ENCODE measurements at places on chromosomes 3 and 15.

DNA sequence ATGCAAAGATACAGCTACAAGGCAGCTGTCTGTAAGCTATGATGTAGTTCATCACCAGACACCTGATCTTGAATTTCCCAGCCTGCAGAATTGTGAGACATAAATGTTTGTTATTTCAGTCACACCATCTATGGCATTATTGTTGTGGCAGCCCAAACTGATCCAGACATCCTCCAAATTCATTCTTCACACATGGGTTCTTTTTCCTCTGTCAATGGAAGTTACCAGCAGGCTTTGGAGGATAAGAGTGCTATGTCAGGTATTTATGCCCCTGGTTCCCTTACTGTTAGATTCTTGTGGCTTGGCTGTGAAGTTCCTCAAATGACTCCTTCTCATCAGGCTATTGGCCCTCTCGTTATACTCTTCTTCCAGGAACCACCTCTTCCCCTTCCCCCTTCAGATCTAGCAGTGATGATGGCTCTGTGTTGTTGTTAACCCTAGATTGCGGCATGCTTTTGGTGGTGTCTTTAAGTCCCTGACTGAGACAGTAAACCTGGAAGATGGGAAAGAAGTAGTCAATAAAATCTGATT is 91.0 kb upstream of the CHMP2B start:
- DNase-seq: no peak

DNA sequence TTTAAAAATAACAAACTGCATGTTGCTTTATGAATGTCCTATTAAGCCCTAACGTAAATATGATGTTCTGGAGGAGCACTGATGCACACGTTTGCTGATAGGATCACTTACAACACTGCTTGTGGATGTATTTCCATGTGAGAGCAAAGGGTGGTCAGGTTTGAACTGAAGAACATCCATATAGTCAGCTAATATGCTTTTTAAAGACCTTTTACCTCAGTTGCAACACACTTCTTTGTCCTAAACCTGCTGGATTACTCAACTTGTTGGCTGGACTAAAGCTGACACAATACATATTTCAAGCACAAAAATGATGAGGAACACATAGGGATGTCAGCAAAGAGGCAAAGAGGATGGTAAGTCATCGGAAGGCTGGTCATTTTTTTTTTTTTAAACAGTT is 186.6 kb downstream of the TIGIT start:
- DNase-seq: no peak

DNA sequence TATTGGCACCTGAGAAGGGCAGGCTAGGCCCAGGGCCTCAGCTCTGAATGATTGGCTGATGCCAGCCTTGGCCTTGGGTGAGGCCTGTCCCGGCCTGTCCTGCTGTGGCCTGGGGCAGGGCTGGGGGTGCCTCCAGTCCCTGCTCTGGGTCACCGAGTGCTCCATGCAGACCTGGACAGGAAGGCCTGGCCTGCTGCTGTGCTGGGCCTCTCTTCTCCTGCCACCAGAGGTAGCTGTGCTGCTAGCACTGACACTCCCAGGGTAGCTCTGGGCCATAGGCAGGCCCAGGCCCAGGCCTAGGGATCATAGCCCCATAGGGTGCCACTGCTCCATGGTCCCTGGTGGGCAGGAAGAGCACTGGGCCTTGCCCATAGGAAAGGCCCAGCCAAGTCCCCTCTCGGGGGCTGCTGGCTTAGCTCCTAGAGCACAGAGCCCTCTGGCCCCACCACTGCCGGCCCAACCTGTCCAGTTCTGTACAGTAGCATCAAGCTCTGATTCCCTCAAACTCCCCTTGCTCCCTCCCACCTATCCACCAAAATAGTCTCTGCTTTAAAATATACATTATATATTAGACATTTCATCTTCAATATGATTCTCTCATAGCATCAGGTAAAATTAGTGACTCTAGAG is 18.2 kb downstream of the ABTB1 start:
- no peak for DNase-seq

DNA sequence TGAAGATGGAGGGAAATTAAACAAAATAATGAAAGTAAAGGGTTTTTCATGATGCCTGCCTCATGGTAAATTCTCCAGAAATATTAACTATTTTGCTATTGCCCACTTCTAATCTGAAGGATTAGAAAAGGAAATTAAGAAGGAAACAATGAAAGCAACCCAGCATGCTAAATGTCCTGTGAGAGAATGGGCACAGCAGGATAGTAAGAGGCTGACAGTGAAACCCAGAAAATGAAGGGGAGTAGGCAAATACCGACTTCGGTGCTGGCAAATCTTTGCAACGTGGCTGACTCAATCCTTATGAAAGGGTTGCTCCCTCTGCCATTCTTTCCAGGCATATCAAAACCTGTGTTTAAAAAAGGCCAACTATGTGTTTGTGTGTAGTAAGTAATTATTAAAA is 147.5 kb upstream of the SYNPR start:
- no peak for DNase-seq

DNA sequence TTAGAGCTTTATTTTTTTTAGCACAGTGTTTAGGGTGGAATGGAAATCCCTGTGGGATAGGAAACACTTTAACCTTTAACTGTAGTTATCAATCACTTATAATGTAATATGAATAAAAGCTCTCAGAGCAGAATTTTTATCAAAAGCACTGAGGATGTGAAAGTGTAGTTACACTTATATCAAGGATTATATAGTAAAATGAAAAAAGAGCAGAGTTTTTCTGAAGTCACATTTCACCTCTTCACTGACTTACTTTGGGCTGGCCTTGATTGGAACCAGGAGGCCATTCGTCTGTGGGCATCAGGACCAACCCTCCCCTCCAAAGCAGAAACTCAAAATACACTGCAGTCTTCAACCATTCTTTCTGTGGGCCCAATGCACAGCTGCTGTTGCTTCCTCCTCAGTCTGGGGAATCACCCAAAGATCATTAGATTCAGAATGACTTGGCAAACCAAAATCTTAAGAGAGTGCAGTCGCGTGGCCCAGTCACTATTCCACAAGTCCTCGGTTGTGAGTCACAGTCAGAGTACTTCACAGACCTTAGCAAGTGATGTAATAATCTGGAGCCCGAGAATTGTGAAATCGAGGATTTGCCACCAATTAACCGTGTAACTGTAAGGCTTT is 132.6 kb upstream of the COL8A1 start:
- DNase-seq: no peak

GRCh38 chr3:179474480-179474879 is 23.2 kb upstream of the GNB4 start:
- DNase-seq: no peak

DNA sequence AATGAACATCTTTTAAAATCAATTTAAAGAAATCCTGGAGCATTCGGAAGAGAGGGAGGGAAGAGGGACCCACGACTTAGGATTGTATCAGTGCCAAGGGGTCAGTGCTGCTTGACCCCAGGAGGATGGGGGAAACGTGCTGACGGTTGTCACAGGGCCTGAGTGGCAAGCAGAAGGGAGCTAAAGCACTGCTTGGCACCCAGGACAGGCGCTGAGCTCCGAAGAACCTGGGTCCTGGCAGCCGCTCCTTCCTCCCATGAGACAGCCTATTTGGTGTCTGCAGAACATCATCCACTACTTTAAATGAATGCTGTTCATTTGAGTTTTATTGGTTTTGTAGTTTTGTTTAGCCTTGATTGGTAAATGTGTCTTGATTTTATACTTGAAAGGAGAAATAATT is 54.5 kb downstream of the RGMA start:
- DNase-seq: no peak

DNA sequence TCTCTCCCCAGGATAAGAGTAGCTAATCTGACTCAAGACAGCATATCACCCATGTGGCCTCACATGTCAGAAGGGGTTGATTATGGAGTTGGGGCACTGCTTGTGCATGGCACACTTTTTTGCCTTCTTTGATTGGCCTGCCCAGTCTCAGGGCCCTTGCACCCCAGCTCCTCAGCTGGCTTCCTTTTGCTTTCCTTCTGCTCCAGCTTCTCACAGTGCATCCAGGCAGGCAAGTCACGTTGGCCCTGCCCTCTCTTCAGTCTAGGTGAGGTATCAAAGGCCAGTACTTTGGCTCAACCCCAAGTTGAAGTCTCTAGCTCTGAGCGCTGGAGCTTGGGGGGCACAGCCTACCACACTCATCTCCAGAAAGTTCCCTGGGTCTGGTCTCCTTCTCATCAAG is 42.2 kb downstream of the NGRN start:
- no peak for DNase-seq

DNA sequence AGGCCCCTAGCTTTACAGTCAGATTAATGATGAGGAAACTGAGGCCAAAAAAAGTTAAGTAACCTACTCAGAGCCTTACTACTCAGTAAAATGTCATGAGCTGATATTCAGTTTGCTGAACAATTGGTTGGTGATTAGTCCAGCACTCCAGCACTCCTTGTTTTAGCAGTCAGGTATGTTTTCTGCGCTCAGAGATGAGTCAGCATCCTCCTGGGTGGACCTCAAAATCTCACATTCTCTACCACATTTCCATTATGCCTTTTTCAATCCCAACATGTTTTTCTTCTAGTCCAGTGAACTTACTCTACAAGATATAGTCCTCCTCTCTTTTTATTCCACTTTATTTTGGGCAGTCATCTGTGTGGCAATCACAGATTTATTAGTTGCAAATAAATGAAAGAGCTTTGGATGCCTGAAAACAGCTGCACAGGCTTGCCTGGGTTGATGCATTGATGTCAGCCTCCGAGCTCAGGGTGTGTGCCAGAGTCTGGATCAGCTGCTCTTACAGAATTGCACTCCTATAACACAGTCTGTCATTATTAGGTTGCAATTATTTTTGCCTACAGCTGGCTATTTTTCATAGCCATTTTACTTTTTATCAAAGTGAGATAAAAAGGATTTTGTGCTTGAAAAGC is 133.2 kb downstream of the ARPP21 start:
- no peak for DNase-seq

DNA sequence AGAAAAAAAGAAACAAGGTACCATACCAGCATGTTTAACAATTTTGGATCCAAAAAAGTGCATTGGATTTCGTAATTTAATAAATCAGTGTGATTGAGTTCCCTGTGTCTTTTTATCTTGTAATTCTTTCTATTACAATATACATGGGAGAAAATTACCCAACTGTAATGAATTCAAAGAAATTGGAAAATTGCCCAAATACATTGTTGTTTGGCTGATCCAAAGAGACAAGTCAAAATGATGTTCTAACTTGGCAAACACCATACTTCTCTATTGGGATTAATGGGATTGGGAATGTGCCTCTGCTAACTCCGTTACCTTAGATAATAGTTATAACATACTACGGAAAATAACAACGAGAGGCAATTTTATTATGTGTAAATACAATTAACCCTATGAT is 1097.1 kb downstream of the ROBO1 start:
- DNase-seq: no peak

DNA sequence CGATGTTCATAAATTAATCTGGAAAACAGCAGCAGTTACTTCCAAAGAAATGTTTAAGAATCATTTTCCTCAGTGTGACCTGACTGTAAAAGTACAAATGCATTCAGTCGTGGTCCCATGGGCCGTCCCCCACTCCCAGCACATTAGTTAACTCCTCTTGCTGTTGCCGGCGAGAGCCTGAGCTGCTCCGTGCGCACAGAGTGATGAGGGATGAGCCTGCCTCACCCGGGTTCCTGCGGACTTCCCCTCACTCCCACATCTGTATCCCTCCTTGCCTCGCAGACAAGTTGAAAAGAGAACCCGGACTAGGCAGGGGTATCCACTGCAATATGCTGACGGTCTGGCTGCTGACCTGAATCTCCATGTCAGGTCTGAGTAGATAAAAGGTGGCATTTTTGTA is 861.7 kb upstream of the NR2F2 start:
- no peak for DNase-seq

GRCh38 chr15:31328428-31328968 is 1.9 kb downstream of the KLF13 start:
- DNase-seq: no peak

DNA sequence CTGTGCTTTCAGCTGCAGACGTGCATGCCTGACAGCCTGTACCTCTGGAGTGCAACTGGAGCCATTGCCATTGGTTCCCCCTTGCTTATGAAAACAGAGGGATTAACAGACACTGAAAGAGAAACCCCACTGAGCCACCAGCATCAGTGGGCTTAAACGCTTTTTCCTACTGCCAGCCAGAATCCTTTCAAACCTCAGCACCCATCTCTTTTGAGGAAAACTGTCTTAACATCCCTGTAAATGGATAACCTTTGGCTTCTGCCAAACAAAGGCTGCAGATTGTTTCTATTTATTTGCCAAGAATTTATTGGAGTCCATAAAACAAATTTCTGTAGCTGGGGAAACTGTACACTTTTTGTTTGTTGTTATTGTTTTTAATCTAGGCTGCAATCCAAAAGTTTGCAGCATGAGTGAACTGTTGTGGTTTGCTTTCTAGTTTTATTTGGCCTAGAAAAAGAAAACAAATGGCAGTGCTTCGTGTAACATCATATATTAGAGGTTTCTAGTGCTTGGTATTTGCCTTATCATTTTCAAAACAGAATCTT is 369.2 kb upstream of the IL12A start:
- no peak for DNase-seq

DNA sequence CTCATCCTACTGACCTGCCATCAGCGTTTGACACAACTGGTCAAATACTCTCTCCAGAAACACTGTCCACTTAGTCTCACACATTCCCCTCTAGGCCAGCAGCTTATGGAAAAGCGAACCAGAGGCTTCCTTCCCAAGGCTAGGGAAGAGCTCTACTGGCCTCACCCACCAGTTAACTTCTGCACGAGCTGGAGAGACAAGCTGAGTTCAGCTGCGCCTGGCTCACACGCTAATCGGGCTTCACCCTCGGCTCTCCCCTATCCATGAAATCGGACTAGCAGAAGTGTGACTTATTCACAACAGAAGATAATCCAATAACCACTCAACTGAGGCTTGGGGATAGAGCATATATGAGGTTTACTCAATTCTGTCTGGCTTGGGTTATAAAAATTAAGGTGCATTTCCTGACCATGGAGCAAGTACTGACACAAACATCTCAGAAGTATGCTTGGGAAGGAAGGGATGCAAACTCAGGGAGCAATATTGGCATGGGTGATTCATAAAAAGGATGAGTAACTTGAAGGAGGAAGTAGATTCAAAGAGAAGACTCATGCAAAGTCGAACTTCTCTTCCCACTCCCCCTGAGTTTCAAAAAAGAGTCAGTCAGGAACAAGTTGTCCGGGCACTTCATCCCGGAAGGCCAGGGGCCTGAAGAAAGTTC is 73.1 kb downstream of the XXYLT1 start:
- no peak for DNase-seq

GRCh38 chr15:41928100-41928499 is 34.2 kb upstream of the SPTBN5 start:
- no peak for DNase-seq

- no peak for DNase-seq
These were observed 16.2 kb upstream of the DENND6A start for GRCh38 chr3:57709031-57709430.

GRCh38 chr15:76163457-76164295 is 103.9 kb downstream of the TMEM266 start:
- DNase-seq: no peak

- DNase-seq: no peak
These were observed 74.8 kb upstream of the NAALADL2 start for GRCh38 chr3:174784206-174784934.

Data from NCI-H187 treated with DMSO at 0.1 percent for 48 hours (cell line).